ENCODE measurements at places on chromosomes 1 and 21.

DNA sequence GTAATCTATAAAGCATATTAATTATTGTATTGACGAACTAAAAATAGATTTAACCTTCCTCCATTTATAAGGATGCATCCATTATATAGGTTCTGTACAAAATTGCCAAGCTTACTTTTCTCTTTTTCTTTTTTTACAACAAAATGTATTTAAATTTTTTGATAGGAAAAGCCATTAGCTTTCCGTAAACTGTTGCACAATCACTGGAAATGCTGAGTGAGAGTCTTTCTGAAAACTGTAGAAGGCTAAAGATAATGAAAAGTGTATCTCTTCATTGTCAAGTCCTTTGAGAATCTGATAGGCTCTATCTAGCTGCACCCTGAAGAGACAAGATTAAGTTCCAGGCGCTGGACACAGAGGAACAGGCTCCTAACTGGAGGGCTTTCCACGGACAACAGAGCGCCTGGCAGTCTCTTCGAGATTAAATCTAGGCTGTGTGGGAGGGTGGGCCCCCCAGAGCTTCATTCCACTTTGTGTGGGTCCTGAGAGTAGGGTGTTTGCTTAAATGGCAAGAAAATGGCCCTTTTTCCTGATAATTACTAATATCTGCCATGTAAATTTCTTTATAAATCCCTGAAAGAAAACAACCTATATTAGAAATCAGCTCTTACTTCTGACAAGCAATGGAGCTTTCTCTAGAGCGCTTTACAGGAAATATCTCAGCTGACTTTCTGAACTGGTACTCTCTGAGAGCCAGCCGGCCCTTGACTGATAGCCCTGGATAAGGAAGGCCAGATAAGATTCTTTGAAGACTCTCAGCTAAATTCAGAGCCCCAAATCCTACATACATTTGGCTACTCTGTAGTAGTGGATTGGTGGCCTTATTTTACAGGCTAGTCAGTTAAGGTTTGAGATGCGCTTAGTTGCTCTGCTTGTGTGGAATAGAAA, 108.3 kb downstream of the FMN2 start:
- DNase-seq, result no peak

DNA sequence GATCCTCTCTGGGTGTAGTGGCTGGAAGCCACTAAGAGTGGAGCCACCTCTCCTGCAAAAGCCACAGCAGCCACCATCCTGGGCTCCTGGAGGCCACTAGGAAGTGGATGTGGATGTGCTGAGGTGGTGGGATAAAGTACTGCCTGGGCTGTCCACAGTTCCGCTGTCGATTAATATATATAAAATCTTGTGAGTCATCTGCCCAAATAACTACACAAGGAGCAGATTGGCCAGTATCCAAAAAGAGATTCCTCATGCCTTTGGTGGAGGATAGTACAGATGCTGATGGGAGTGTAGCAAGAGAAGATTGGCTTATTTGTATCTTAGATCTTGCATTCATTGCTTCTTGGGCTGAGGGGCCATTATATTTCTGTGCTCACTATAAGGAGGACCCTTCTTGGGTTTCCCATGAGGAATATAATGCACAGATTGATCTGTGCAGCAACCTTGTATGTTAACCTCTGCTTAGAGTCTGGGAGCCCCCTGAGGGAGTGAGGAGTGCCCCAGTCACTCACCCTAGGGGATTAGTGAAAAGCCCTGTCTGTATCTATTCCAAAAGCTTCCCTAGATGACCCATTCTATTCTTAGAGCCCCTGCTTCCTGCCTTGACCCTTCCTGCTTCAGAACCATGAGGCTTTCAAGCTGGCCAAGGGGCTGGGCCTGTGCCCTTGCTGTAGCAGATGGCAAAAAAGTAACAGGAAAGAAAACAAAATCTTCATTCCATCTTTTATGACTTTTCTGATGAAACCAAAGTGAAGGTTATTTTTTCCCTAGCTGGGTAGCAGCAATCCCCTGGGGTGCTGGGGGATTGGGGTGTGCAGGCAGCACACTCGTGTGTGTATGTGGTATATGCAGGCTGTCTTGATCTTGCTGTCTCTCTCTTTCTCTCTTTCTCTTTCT, 31.7 kb downstream of the RCSD1 start:
- DNase-seq, result no peak

DNA sequence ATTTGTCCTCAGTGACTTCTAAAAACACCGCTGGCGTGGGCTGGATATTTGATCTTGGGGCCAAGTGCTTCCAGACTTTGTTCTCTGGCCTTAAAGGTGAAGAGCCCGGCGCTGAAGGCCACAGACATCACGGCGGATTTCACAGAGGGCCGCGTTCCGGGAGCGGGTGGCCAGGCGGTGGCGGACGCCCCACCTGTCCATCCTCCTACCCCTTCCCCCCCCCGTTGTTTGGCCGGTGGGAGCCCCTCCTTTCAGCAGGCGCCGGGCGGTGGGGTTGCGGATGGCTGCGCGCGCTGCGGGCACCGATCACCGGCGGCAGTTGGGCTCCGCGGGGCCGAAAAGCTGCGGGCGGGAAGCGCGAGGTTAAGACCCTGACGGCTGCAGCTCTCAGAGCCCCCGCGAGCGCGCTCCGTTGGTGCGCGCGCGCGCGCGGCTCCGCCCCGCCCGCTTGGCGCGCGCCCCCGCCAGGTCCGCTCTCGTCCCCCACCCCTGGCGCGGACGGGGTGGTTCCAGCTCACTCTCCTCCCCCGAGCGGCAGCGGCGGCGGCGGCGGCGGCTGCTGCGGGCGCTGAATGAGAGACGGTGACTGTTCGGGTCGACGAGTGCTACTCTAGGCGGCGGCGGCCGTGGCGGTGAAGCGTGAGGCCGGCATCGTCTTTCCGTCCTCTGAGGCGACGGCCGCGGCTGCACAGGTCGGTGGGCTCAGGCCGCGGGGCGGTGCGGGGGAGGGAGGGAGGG, at the start of gene RALGPS2:
Gene RALGPS2, plus strand, starts transcription at position 517 of the 738 bp plus-strand sequence. CDS start 51,521 bp downstream, outside the sequence.
- DNase-seq, result peak; percentile 48

GRCh38 chr21:45830221-45830640, 151.3 kb upstream of the COL6A1 start:
- DNase-seq, result no peak

DNA sequence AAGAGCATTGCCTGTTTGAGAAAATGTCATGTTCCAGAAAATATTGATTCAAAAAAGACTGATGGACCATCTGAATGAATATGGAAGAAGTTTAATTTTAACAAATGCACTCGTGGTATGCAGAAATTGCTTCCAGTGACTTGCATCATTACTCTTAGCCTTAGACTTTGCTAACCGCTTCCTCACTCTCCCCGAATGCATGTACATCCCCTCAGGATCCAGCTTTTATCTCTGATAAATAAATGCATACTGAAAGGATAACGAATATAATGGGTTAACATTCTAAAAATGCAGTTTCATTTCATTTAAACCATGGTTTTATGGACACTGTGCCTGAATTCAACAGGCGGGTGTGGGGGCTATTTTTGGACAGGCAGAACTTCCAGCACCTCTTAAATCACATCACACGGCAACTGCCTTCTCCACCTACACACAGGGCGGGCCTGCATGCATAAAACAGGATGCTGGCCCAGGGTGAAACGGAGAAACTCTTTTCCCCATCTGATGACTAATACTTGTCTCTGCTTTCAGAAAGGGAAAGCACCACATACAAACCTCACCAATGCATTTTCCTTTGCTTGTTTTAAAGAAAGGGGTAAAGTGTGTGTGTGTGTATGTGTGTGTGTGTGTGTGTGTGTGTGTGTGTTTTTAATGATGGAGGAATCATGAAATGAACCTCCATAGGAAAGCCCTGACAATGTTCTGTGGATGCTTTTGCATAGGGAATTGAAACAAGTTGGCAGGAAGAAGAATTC, 48.7 kb downstream of the SPAG17 start:
- no peak for DNase-seq

- no peak for DNase-seq
Measured at GRCh38 chr1:110538075-110538474, 19.1 kb upstream of the KCNA10 start.

DNA sequence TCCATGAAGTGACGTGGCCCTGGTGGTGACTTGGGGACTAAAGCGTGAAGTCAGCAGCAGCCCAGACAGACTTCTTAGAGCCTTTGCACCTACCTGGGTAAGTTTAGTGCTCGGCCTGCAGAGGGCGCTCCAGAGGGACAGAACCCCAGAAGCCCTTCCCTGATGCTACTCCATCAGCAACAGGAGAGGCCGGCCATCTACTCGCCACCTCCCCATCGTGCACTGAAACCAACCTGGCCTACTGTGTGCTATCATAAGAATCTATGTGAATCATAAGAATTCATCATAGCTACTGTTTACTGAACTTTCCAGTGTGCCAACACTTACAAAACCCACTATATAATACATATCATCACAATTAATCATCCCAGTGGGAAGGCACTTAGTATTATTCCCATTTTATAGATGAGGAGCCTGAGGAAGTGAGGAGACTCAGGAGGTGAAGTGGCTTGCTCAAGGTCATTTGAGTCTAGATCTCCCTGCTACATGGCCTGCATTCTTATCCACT, 7.9 kb upstream of the EDN2 start:
- no peak for DNase-seq

DNA sequence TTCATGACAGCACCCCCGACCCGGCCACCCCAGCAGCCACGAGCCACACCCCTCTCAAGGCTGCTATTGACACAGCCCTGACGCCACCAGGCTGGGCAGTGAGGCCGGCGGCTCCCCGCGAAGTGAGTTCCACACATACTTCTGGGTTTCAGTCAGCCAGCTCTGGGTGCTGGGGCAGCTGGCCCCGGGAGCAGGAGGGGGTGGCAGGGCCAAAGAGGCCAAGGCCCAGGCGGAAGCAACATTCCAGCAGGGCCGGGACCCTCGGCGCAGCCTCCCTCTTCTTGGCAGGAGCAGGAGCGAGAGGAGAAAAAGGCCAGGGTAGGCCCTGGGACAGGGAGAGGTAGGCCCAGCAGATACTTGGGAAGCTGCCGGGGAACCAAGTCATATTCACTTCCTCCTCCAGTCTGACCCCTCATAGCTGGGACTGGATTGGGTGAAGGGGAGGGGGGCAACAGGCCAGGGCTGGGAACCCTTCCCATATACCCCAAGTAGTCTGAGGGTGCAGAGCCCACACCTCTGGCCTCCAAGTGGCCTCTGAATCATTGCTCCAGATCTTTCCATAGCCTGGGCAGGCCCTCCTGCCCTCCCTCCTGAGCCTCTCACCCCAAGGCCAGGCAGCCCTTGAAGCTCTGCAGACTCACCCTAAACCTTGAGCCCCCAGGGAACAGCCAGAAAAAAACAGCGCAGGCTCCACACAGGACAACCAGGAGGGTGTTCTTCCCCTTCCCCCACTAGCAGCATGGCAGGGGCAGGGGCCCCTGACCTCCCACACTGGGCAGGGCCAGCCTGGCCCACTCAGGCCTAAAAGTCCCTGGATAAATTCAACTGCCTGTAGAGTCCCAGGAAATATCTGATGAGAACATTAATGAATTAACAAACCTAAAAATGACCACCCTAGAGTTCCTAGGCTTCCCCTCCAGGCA, 5.7 kb downstream of the HSPG2 start:
- no peak for DNase-seq

GRCh38 chr1:155078469-155079209, at the start of gene EFNA3:
TSS of gene EFNA3 (plus strand) at chr1:155078837. CDS start at chr1:155078942, 105 bp downstream.
- no peak for DNase-seq

GRCh38 chr1:17440074-17440826, 773 bp upstream of the RCC2 start:
- no peak for DNase-seq

DNA sequence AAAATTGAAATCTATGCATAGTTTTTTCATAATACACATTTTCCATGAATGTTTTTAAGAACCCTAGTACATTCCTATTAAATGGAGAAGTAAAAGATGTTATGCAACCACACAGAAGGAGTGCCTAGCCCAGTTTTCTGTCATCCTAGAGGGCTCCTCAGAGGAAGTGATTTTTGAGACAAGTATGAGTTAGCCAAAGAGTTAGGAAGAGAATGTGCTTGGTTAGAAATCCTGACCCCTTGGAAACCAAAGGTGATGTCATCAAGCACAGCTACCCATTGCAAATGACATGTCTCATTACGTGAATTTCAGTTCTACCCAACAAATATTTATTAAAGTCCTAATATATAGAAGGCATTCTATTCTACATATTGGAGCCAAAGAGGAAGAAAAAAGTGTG, 88.9 kb upstream of the TNFSF4 start:
- no peak for DNase-seq

GRCh38 chr1:48200166-48200900, 22.2 kb upstream of the SLC5A9 start:
- DNase-seq, result no peak

Measured in activated CD8-positive, alpha-beta memory T cell treated with anti-CD3 and anti-CD28 coated beads for 1 hour (primary cell).